ENCODE measurements at places on chromosomes 13 and 19.

DNA sequence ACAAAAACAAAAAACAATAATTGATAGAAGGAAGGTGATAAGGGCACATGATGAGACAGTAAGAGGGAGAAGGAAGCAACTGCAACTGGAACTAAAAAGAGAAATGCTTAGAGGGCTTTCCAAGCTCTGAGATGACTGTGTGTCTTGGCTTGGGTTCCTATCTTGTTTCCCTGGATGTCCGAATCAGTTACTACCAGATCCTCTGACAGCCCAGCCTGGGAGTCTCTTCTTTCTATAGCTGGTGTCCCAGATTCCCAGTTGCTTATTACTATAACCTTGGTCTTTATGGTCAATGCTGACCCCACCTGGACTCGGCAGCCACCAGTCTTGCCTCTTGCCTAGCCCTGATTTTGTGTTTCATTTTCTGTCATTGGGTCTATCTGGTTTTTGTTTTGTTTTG is 116.4 kb downstream of the RFC3 start:
- no peak for DNase-seq

DNA sequence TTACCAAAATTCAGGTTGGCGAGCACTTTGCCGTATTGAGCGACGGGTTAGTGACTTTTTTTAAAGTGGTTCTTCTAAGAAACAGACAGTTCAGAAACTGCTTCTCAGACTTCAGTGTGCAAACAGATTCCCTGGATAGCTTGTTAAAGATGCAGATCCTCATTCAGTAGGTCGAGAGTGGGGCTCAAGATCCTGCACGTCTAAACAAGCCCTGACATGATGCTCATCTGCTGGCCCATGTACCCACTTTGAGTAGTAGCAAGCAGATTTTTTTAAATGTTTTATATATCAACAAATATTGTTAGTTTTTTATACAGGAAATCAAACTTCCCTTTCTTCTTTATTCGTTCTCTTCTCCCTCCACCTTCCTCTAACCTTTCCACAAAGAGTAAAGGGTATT is 7.3 kb downstream of the METTL21C start:
- no peak for DNase-seq

- no peak for DNase-seq
These were observed 277.7 kb upstream of the ZNF507 start for GRCh38 chr19:32067685-32068084.

GRCh38 chr19:3826163-3826562 is 40.0 kb upstream of the MATK start:
- no peak for DNase-seq

DNA sequence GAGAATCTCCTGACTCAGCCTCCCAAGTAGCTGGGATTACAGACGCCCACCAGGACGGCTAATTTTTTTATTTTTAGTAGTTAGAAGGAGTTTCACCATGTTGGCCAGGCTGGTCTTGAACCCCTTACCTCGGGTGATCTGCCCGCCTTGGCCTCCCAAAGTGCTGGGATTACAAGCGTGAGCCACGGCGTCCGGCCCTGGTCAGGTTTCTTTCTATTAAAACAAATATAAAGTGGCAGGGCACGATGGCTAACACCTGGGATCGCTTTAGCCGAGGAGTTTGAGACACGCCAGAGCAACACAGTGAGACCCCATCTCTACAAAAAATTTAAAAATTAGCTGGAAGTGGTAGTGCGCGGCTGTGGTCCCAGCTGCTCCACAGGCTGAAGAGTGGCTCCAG is 1.5 kb upstream of the MED25 start:
- no peak for DNase-seq

GRCh38 chr19:41997121-41997850 is 3.3 kb upstream of the ATP1A3 start:
- no peak for DNase-seq

GRCh38 chr19:49916839-49917733 is 11.9 kb upstream of the ATF5 start:
- DNase-seq = no peak

GRCh38 chr19:55447421-55448174 is 4.5 kb upstream of the SHISA7 start:
- DNase-seq = no peak

DNA sequence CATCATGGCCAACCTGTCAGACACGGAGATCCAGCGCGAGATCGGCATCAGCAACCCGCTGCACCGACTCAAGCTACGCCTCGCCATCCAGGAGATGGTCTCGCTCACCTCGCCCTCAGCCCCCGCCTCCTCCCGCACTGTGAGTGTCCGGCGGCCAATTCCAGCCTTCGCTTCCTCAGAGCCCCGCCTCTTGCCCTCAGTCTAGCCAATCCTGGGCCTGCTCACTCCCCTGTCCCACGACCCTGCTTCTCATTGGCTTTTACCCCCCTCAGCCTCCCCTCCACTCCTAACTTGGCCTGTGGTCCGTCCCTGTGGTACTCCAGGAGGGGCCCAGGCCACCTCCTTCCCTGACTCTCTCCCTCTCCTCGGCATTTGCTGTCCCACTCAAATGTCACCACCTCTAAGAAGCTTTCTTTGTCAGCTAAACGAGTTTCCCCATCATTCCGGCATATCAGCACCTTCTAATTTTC is 12.3 kb downstream of the HRC start:
- DNase-seq = peak; percentile 92

DNA sequence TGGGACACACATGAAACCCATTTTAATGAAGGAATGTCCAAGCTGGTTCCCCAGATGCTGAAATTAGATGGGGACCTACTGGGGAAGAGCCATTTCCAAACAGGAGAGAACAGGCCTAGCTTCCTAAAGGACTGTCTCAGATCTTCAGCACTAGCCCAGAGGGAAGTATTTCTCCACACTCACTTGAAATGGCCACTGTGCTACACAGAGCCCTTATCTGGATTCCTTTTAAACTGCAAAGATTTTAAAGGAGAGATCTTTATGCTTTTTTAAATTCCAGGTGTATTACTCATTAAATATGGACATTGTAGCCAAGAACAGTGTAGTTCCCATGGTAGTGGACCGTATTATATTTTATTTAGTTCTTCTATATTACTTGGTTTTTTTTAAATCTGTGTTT is 255.3 kb downstream of the SHISA2 start:
- DNase-seq = no peak

GRCh38 chr13:73162912-73163911 is 104.4 kb downstream of the KLF5 start:
- no peak for DNase-seq

- DNase-seq = no peak
These were observed 1694.8 kb downstream of the PCDH9 start for GRCh38 chr13:65535370-65535769.

GRCh38 chr19:16019691-16020448 is 56.4 kb upstream of the TPM4 start:
- DNase-seq = no peak

GRCh38 chr13:40563350-40564125 is 102.9 kb downstream of the FOXO1 start:
- no peak for DNase-seq

DNA sequence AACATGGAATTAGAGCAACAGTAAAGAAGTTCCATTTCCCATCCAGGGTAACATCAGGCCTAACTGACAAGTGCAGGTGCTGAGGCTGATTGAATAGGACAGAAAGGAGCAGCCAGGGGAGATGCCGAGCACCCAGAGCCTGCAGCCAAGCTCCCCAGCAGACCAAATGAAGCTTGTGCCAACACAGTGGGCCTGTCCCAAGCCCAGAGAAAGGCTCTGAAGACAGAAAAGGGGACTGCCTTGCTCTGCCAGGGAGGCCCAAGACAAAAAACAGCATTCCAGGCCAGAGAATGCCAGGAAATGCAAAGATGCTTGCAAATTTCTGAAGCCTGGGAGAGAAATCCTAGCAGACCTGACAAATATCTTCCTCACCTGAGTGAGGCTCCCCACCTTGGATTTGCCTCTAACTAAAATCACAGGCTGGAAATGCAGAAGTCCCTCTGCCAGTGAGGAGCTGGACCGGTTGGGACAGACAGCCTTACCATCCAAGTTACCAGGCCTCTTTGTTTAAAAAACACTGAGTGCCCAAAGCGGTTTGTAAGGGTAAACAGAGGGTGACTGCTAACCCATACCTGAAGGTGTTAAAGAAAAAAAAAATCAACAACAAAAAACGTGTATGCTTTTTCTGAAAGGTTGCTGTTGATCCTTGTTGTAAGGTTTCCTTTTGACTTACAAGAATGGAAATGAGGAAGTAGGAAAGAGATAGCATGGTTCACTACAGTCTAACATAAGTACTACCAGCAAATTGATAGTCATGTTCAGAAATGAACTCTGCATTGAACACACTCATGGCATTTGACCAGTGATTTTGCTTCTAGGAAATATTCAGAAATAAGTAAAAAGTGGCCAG is 11.8 kb upstream of the HMGB1 start:
- DNase-seq = no peak

GRCh38 chr13:91270031-91270430 is 77.5 kb upstream of the MIR17HG start:
- no peak for DNase-seq

GRCh38 chr13:73336773-73337172 is 278.0 kb downstream of the KLF5 start:
- DNase-seq = no peak

- no peak for DNase-seq
These were observed 34.2 kb upstream of the OLFM2 start for GRCh38 chr19:9970481-9970880.

DNA sequence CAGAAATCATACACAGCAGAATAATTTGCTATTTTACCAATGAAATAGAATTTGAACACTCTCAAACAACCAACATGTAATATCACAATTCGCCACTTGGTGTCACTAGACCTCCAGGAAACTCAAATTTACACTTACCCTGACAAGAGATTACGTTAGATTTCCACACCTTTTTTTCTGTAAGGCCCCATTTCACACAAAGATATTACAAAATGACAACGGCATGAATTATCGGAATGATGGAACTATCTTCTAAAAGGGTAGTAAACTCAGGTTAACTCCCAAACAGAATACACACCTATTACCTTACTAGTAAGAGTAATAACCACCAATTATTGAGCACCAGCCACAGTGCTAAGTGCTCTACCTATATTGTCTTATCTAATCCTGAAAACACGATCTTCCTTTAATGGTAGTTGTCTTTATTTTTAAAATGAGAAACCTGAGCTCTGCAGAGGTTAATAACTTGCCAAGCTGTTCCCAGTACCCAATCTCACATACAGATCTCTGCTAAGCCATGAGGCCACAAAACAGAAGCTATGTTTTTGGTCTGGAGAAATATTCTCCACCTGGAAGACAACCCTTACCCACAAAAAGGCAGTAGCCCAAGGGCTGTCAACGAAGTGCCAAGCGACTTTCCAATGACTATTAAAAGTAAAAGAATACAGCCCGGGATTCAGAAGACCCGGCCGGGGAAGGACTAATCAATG is 152.4 kb downstream of the DCLK1 start:
- no peak for DNase-seq

- no peak for DNase-seq
These were observed 25.5 kb downstream of the AP2S1 start for GRCh38 chr19:46824890-46825730.

- DNase-seq = no peak
These were observed 85.6 kb downstream of the COL4A2 start for GRCh38 chr13:110392510-110393240.

DNA sequence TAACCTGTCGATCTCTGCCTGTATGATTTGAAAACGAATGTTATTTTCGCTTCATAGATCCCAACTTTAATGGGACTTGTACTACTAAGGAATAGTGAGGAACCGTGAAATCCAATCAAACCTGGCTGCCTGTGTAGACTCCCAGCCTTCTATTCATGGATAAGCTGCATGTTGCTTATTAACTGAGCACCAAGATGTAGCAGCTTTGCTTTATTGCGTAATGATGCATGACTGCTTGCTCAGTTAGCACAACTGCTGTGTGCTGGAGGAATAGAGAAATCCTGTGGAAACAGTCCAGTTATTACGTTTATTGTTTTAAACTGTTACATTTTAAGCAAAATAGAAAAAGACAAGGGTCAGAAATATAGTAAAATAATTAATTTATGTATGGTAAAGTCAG is 108.2 kb downstream of the SHISA2 start:
- DNase-seq = no peak

DNA sequence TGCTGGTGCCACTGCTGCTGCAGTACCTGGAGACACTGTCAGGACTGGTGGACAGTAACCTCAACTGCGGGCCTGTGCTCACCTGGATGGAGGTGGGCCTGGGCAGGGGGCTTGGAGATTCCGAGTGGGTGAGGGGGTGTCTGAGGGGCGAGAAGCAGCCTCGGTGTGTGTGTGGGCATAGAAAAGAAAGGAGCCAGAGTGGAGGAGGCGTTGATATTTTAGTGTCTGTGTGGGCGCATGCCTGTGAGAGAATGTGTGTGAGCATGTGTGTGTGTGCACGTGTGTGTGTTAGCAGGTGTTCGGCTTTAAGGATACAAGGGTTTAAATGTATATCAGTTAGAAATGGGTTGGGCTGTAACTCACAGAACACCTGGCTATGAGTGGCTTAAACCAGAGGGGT is 3.7 kb downstream of the ARHGAP33 start:
- no peak for DNase-seq
